Fibroblast of gingiva (primary cell): ENCODE measurements at places on chromosomes 7 and 10.

GRCh38 chr10:1400101-1401070 is 336.9 kb downstream of the ADARB2 start:
- no peak for DNase-seq

GRCh38 chr7:19107356-19108146 is 9.9 kb downstream of the TWIST1 start:
- peak; percentile 83 for DNase-seq

DNA sequence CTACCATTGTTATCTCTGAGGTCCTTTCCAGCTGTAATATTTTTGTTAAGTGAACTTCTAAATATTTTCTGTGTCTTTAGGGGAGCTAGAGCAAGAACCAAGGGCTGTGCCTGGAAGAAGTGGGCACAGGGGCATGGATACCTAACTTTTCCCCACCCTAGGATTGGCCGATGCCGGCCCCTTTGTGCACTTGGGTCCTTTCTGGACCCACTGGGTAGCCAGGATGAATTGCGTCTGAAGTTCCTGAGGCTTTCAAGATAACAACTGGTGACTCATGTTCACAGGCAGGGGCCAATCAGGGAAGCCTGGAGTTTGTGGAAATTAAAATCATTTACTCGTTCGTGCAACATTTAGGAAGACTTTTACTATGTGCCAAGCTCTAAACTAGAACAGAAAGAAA is 758 bp downstream of the DPCD start:
- no peak for DNase-seq

GRCh38 chr10:4647109-4647785 is 178.8 kb upstream of the AKR1E2 start:
- no peak for DNase-seq

DNA sequence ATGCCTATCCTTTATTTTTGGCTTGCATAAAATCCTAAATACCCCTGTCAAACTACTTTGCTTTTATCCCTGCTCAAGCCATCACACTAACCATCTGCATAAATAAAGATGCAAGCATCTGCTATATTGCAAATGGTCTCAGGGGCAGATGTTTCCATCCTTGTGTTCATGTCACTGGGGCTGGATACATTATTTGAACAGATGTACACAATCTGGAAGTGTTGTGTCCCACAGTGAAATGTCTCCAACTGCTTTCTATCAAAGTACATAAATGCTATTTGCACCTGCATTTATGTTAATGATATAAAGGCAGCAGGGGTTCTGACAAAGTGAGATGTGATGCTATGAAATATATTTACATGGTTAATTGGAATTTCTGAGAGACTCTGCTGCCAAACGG is 163.1 kb downstream of the ZNF438 start:
- DNase-seq = no peak

GRCh38 chr10:114491933-114492332 is 87.6 kb upstream of the AFAP1L2 start:
- DNase-seq = no peak

DNA sequence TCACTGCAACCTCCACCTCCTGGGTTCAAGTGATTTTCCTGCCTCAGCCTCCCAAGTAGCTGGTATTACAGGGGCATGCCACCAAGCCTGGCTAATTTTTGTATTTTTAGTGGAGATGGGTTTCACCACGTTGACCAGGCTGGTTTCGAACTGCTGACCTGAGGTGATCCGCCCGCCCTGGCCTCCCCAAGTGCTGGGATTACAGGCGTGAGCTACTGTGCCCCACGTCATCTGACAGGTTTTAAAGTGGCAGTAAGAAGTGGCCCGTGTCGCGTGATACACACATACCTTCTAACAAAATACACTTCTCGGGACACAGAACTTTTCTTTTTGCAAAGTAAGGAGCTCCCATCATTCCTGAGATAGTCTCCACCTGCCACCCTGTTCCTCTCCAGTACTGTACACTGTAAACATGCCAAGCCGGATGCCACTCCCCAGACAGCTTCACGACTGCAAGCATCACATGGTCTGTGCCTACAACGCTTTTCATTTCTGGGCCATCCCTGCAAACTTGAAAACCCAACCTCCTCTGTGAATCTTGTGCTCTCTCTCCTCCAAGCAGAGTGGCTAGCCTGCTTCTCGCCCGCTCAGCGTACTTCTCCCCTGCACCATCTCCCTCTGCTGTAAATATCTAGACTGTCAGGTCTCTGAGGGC is 256.3 kb upstream of the KLF14 start:
- no peak for DNase-seq

- no peak for DNase-seq
Measured at GRCh38 chr10:7513455-7513854, 102.6 kb upstream of the SFMBT2 start.

DNA sequence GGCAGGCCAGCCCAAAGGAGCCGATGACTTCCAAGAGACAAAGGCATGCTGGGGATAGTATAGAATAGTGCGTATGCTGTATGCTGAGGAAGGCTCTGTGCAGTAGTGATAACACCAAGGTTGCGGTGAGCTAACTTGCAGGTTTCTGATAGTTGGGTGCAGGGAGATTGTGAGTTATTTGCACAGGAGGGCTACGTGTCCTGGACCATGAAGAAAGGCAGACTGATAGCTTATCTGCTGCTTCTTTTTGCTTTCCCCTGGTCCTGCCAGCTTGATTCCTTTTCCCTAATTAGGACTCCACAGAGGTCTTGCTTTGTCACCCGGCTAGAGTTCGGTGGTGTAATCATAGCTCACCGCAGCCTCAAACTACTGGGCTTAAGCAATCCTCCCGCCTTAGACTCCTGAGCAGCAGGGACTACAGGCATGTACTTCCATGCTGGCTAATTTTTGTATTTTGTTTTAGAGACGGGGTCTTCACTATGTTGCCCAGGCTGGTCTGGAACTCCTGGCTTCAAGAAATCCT is 43.9 kb upstream of the ARHGAP12 start:
- DNase-seq = no peak

DNA sequence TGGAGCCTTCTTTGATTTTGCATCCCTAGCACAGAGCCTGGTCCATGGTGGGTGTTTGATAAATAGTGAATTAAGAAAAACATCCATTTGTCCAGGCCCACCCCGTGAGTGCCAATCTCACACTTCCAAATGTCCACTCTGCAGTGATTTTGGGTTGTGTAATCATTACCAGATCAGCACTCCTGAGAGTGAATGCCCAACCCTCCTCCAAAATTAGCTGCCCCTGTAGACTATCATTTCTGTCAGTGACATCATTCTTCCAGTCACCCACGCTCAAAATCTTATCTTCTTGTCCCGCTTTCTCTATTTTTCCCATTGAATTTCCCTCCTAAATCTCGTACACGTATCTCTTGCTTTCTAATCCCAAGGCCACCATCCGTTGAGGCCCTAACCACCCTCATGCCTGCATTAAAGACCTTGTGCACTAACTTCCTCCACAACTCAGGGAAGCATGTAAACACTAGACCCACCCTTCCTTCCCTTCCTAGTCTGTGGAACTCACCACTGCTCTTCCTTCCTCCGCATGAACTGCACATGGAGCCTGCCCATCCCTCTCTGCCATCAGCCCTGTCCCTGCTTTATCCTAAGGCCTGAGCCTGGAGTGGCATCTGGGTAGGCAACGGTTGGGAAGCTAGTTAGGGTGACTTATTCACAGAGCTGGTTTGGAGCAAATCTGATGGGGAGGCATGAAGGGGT is 32.8 kb downstream of the PIK3AP1 start:
- DNase-seq = no peak

DNA sequence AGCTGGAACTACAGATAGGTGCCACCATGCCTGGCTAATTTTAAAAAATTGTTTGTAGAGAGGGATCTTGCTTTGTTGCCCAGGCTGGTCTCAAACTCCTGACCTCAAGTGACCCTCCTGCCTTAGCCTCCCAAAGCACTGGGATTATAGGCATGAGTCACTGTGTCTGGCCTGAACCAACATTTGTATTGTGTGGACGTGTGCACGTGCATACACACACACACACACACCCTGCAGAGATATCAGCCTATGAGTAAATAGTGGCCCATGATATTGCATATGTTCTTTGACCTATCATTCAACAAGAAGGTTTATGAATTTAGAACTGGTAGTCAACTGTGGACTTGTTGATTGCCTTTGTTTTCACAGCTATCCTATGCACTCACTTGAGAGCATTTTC is 161.6 kb downstream of the BAMBI start:
- DNase-seq = no peak

DNA sequence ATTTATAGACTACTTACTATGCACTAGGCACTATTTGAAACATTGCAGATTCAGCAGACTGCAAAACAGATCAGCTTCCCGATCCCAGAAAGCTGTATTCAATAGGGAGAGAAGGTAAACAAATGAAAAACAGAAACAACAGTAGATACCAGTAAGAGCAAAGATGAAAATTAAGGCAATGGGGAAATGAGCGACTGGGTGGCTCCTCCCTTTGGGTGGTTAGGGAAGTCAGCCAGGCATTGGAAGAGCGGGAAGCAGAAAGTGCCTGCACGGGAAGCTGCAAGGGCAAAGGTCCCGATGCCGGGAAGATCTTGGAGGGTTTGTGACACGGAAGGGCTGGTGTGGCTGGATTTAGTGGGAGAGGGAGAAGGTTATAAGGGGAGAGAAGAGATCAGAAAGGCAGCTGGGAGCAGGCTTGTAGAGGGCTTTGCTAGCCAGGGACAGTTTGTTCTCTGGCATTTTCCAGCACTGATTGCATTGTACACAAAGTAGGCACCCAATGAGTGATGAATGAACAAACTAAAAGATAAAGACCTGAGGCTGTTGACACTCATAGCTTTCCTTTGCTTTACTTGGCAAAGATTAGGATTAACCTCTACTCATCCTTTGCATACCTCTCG is 67.8 kb downstream of the NAMPT start:
- peak; percentile 88 for DNase-seq

- peak; percentile 56 for DNase-seq
Measured at GRCh38 chr10:72812753-72813430, 80.6 kb upstream of the OIT3 start.

GRCh38 chr10:677038-677437 is 12.4 kb downstream of the DIP2C start:
- no peak for DNase-seq

- DNase-seq = no peak
Measured at GRCh38 chr10:49282879-49283341, 16.1 kb upstream of the C10orf71 start.

GRCh38 chr7:81161451-81162075 is 242.7 kb upstream of the SEMA3C start:
- peak; percentile 87 for DNase-seq
